Foreskin keratinocyte (primary cell): ENCODE measurements at places on chromosomes 1 and 21. TPM values are rescaled to one million over a fixed set of nuclear protein-coding genes. Genes with fewer than 3 reads are reported as not detected.

SPATA1 gene
- 0.21 and 0.37 TPM in 2 replicates for polyA plus RNA-seq

GBP3 gene
- polyA plus RNA-seq: 7.7 and 15.3 TPM in 2 replicates

DNA sequence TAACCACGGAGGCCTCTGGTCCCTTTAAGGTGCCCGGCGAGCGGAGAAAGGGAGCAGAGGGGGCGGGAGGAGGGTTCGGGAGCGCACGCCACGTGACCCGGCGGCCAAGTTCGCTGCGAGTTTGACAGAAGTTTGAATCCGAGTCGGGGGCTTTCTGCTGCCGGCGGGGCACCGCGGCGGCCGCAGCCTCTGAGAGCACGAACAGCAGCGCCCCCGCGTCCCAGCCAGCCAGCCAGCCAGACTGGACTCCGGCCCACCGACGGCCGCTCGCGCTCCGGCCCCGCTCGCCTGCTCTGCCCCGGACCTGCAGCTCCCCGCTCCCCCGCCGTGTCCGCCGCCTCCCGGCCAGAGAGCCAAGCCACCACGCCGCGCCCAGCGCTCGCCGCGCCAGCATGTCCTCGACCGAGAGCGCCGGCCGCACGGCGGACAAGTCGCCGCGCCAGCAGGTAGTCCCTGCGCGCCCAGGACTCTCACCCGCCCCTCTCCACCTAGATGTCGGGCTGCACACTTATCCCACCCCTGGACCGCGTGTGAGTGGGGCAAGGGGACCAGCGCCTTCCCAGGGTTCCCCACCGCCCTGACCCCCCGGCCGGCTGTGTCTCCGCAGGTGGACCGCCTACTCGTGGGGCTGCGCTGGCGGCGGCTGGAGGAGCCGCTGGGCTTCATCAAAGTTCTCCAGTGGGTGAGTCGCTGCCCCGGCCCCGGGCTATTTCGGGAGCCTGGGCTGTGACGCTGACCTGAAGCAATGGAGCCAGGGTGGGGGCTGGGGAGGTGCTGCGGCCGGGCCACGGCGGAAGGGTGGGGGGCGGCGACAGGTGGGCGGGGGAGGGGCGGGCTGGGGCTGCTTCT lies at the start of gene SYPL2:
TSS of gene SYPL2 (plus strand) at position 95 of the 849 bp plus-strand sequence. CDS start at position 393, 298 bp downstream.
- DNase-seq: no peak

GRCh38 chr1:112722601-112723510 lies 7.7 kb upstream of the PPM1J start:
- no peak for DNase-seq

GRCh38 chr1:162193221-162193620 lies 123.7 kb downstream of the NOS1AP start:
- no peak for DNase-seq

- DNase-seq: peak; percentile 21
Observed at GRCh38 chr21:36753556-36753955, 54.6 kb downstream of the SIM2 start.

- no peak for DNase-seq
Observed at GRCh38 chr1:202580619-202581018, 129.6 kb downstream of the SYT2 start.

DNA sequence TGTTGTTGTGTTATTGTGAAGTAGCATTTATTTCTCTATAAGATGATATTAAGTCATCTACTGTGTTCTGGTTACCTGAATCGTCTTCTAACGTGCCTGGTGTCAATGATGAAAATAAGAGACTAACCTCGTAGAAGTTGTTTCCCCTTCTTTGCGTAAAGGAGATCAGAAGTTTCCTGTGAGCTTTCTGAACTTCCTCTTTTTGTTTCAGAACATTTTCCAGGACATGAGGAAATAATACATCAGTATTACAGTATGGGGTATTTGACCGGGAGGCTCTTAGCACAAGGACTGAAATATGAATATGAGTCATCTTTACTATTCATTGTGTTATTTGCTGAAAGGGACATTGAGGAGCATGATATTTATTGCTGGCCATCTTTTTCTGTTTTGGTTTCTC lies 1.3 kb downstream of the ST6GALNAC3 start:
- no peak for DNase-seq

DNA sequence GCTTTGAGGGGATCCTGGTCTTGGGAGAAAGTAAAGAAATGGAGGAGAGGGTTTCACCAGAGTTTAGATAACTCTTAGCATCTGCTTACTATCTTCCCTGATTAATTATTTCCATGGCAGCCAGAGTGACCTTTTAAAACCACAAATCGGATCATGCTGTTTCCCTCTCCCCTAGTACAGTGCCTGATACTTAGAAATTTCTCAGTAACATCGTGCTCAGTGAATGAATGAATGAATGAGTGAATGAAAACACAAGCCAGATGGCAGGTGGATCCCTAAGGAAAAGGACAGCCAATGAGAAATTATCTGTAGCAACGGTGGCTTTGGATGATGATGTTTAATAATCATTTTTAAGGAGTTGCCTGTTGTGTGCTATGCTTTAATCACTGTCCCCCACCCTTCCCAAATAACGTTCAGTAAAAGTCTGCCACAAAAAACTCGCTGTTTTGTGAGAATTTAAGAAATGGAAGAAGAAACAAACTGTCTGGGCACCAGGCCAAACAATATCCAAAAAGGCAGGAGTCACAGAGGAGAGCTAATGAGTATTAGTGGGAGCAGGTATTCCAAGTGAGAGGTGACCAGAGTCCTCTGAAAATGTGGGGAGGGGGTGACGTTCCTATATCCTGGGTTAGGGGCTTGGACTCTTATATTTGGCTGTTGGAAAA lies 737 bp upstream of the SMAP2 start:
- no peak for DNase-seq

GRCh38 chr1:203480525-203481084 lies 5.0 kb downstream of the PRELP start:
- peak; percentile 84 for DNase-seq

DNA sequence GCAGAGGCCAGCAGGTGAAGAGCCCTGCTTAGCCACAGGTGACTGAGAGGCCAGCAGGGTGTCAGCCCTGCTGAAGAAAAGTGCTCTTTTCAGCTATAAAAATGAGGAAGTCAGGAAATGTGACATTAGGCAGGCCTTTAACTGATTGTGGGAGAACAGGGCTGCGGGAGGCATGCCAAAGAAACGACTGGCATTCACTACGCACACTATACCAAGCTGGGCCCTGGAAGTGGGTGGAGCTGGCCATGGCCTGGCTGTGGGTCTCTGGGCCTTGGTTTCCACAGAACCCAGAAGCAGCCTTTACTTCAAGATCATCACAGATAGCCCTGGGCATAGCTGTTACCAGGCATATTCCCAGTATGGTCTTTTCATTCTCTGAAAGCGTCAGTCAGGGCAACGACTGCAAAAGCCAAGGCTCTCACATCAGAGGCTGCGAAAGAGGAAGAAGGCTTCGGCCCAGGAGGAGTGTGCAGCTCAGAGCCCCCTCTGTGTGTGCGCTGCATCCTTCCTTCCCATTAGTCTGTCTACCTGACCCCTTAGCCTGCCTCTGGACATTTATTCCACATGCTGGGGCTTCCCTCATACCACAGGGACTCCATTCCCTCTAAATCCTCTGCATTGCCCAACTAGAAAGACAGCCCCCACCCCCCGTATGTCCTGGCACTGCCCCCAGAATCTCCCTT lies 14.3 kb downstream of the SLC2A1 start:
- DNase-seq: no peak

DNA sequence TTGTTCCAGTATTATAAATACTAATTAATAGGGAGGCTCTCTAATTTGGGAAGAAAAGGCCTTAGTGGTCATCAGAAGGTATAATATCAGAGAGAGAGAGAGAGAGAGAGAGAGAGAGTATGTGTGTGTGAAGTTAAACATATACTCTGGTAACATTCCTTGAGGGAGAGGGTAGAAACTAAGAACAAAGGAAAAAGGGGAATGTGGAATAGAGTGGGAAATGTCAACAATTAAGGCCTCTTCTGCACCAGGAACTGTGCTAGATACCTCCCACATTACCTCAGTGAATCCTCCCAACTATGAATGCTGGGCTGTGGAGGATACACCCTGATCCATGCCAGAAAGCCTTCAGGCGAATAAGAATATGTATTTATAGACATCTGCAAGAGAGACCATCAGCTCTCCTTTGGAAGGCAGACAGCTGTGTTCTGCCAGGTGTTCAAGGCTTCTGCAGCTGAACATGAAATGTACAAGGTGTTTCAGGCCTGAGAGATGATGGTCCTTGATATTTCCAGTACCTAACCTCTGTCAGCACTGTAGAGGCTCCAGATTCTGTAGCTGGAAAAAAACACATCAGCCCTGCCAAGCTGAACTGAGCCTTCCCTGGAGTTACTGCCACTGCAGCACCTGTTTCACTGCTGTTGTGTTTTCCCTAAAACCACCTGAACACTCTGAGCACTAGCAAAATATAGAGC lies 29.1 kb downstream of the TBX15 start:
- DNase-seq: no peak
